ENCODE measurements at places on chromosomes 2 and 18. TPM values are rescaled to one million over a fixed set of nuclear protein-coding genes. Genes with fewer than 3 reads are reported as not detected.

Gene IGFBP2
- 840 TPM for total RNA-seq

Gene MC5R
- not detected for total RNA-seq

Gene RAD51AP2
- total RNA-seq = 0.34 TPM

Gene LCT
- not detected for total RNA-seq

Gene SLC9A4
- not detected for total RNA-seq

Gene UGT1A1
- total RNA-seq = under 0.01 TPM

All from nasal cavity respiratory epithelium epithelial cell of viscerocranial mucosa (primary cell).